ENCODE measurements at places on chromosomes 6 and 20.
A peak's percentile ranks its signal among the peaks of the same experiment; 100 is the strongest.

DNA sequence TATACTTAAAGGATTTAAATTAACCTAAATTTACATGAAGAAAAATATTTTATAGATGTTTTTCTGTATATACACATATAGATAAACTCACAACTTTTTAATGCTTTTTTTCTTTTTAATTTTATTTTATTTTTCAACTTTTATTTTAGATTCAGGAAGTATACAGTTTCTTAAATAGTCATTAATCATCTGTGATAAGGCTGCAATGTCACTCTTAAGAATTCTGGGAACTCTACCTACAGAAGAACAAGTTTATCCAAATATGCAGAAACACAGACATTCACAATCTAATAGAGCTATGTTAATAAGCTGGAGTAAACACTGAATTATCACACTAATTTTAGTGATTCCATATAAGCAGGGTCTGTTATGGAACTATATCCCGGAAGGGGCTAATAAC lies 181.2 kb downstream of the TASP1 start:
- DNase-seq = no peak

- DNase-seq = no peak
These were observed 26.7 kb upstream of the TMEM14A start for GRCh38 chr6:52644253-52644652.

GRCh38 chr6:20400456-20401204 lies 1.0 kb upstream of the E2F3 start:
- peak; percentile 12 for DNase-seq

- DNase-seq = no peak
These were observed 519.9 kb downstream of the MAFB start for GRCh38 chr20:40168981-40169620.

- no peak for DNase-seq
These were observed 47.3 kb downstream of the LY86 start for GRCh38 chr6:6635869-6636268.

GRCh38 chr6:127582777-127583462 lies 5.9 kb downstream of the C6orf58 start:
- DNase-seq = no peak

GRCh38 chr6:1624851-1625781 lies 15.4 kb downstream of the FOXC1 start:
- DNase-seq = no peak

GRCh38 chr6:165404697-165405096 lies 95.3 kb upstream of the C6orf118 start:
- DNase-seq = no peak

- no peak for DNase-seq
These were observed 1.1 kb downstream of the DEF6 start for GRCh38 chr6:35298625-35299140.

DNA sequence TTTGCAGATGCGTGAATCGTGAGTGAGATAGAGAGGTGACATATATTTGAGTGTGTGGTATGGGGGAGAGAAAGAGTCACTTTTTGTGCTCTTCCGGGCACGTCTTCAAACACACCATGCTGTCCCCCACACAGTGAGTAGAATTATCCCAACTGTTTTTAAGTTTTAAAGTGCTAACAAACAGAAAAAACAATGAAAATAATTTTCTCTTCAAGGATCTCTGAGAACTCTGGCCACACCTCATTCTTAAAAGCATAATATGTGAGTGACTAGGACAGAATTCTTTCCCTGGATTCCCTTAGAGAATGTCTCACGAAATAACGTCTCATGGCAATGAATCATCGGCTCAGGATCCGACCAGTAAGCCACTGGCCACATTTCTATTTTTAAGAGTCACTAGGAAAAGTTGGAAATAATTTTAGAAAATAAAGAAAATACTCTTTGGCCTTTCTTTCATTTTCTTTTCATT lies 235.7 kb upstream of the ZNF217 start:
- DNase-seq = no peak

- no peak for DNase-seq
These were observed 35.3 kb downstream of the SAMHD1 start for GRCh38 chr20:36916199-36916598.

DNA sequence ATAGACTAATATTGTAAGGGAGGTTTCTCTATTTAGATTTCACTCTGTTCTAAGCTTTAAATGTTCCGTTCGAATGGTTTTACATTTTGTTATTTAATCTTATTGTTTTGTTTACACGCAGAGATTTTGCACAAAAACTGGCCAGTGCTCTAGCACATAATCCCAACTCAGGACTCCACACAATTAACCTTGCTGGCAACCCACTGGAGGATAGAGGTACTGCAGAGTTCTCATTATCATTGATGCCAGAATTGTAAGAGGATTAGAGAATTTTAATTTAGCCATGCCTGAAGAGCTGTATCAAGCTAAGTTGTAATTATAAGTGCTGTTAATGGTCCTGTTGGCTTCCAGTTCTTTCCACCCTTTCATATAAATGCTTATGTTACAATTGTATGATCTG lies 179.7 kb upstream of the SCGN start:
- no peak for DNase-seq

DNA sequence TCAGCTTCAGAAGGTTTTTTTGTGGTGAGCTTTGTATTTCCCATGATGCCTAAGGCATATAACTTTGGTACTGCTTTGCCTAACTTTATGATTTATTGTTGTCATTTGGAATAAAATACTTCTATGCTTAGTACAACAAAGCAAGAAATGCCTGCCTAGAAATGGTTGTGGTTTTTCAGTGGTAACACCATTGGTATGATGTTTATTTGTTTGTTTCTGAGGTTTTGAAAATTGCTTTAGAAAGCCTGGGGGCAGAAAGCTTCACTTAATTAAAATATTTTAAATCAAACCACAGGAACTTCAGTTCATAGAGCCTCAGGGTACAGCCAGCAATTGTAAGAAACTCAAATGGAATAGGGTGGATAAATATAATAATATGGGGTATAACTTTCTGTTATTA lies 351.2 kb upstream of the MAP3K7 start:
- DNase-seq = no peak

DNA sequence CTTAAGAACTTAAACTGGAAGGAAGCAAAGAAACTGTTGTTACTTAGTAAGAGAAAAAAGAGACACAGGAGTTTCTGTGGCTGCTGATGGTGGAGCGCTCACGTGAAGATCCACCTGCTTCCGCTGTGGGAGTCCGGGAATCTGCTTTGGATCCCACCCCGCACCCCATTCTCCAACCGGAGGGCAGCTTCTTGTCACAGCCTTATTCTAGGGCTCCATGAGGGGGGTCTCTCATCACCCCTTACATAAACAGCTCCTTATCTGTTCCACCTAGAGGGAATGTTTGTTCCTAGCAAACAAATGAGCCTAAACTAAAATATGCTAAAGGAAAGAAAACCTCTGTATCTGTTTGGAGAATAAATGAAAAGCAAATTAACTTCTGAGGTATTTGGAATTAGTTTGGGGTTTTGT lies 280.5 kb downstream of the QKI start:
- no peak for DNase-seq
